ENCODE measurements at places on chromosomes 4 and X.

DNA sequence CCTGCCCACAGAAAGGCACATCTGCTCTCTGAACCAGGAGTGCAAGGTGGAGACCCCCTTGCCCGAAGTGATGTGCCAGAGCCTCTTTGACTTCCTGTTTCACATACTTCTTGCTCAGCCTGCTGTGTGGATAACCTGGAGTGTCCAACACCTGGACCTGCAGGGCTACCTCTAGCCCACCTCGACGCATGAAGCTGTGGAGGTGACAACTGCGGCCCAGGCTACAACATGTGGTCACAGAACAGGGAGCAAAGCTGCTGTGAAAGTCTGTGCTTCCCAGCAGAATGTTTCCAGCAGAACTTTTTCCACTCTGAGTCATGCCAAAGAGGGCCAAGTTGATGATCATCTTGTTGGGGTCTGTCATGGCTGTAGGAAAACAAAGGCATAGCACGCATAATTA is 1.5 kb downstream of the GIMD1 start:
- no peak for DNase-seq

DNA sequence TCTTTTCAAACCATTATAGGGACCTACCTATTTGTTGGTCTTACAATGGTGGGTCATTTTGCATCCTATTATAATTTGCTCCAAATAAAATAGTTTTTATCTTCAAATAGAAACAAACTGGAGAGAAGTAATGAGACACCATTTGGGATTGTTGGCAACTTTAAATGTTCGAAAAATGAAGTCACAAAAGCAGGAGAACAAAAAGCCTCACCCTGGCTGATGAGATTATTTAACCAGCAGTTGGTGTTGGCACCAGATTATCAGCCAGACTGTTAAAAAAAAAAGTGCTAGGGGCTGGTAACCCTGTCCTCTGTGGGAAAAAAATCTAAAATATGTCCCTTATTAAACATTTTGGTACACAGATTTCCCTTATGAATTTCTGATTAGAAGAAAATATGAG is 100.3 kb downstream of the DCK start:
- DNase-seq = no peak

DNA sequence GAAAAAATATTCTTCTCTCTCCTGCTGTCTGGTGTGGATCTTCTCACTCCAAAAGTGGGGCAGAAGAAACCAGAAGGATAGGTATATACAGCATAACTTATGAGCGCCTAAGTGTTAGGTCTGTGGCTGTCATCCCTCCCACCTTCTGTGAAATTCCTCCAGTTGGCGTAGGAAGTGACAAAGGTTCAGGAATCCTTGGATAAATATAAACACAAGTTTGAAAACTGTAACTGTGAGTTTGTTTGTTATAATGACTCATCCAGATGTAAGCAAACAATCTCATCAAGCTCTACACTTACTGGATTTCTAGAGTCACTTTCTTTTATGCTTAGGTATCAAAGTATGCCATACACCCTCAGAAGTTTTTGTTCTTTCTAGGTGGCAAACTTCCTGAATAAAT is 405.2 kb downstream of the FAT4 start:
- DNase-seq = peak; percentile 18

- peak; percentile 32 for DNase-seq
These were observed 78.3 kb downstream of the GASK1B start for GRCh38 chr4:158094413-158095134.

GRCh38 chr4:112765317-112765974 is 128.5 kb downstream of the LARP7 start:
- peak; percentile 48 for DNase-seq

- no peak for DNase-seq
These were observed 60.4 kb downstream of the CRLF2 start for GRCh38 chrX:1152090-1152489.

DNA sequence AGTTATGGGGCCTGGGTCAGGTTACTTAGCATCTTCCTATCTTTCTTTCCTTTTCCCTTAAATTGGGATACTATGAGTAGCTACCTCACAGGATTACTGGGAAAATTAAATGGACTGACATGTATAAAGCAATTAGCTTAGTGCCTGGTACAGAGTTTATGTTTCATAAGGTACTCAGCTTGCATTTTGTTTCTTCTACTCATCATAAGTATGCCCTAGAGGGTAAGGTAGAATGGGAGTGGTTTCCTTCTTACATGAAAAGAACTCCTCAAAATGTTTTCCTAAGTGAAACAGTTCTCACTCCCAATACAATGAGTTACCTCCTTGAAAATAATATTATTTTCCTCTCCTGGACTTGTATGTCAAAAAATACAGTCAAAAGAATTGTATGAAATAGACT is 75.7 kb downstream of the NPFFR2 start:
- DNase-seq = no peak

DNA sequence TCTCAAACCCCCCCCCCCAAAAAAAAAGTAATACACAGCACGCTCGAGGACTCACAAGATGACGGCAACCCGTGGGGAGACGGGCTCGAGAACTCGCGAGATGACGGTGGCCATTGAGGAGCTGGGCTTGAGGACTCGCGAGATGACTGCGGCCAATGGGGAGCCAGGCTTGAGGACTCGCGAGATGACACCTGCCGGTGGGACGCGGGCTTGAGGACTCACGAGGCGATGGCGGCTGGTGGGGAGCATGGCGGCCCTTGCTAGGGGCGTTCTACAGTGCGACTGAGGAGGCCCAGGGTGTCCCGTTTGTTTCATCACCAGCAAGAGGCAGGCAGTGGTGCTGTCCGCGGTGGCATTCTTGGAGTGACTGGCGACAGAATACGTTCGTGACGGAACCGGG is 172.4 kb upstream of the MAGEB16 start:
- no peak for DNase-seq

Measured in urothelium cell line (cell line).